Stimulated activated CD8-positive, alpha-beta memory T cell treated with anti-CD3 and anti-CD28 coated beads, Interleukin-15, amount 100 ng/mL, for 4 hours (primary cell): ENCODE measurements at places on chromosomes 3 and 15.

DNA sequence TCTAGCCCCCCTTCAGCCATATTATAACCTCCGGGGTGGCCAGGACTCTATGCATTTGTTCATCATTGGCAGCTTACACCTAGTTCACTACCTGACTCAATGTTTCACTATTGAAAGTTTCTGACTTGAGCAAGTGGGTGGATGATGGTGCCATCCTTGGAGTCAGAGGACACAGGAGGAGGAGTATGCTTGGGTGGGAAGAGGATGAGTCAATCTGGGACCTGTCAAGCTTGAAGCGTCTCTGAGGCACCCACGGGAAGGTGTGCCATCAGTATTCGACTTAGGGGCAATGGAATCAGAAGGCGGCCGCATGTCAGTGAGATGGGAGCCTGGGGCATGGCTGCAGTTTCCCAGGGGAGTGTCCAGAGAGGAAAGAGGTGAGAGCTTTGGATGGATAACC lies 133.3 kb downstream of the EPHB1 start:
- no peak for DNase-seq

GRCh38 chr15:65551183-65551582 lies 20.9 kb downstream of the HACD3 start:
- no peak for DNase-seq

GRCh38 chr3:44509393-44509921 lies 32.0 kb upstream of the ZNF445 start:
- no peak for DNase-seq

DNA sequence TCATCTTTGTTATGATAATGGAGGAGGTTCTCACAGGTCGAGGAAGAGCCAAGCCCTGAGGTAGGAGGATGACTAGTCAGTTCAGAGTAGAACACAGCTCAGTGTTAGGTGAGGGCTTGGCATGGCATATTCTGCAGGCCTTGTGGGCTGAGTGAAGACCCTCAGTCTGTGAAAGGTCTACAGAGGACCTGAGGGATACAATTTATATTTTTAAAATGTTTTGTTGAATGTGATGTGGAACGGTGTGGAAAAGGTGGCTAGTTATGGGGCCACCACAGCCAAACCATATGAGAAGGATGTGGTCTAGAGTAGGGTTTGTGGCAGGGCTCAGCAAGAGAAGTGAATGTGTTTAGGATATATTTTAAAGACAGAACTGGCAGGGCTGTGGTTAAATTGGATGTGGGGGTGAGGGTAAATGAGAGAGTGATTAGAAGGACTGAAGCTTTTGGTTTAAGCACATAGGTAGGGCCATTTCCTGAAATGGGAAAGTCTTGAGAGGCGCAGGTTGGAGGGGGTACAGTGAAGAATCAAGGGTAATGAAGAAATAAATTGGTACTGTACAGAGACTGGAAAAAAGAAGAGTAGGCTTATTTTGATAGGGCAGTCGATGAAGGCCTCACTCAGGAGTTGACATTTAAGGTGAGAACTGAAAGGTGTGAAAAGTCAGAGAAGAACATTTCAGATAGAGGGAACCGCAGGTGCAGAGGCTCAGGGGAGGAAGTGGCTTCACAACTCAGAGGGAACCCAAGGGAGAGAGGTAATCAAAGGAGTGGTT lies 60.5 kb downstream of the SPTSSB start:
- DNase-seq = no peak

DNA sequence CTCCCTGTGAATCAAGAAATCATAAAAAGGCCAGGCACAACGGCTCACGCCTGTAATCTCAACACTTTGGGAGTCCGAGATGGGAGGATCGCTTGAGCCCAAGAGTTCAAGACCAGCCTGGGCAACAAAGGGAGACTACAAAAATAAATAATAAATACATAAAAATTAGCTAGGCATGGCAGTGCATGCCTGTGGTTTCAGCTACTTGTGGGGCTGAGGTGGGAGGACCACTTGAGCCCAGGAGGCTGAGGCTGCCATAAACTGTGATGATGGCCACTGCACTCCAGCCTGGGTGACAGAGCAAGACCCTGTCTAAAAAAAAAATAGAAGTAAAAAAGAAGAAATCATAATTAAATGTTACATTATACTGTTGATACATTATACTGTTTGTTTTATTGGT lies 28.0 kb upstream of the DCUN1D1 start:
- no peak for DNase-seq

- DNase-seq = no peak
Measured at GRCh38 chr3:156702367-156702766, 28.0 kb downstream of the TIPARP start.

- no peak for DNase-seq
Measured at GRCh38 chr3:52256159-52256558, 10.6 kb downstream of the PPM1M start.

- no peak for DNase-seq
Measured at GRCh38 chr15:75229191-75230015, 27.7 kb downstream of the C15orf39 start.

DNA sequence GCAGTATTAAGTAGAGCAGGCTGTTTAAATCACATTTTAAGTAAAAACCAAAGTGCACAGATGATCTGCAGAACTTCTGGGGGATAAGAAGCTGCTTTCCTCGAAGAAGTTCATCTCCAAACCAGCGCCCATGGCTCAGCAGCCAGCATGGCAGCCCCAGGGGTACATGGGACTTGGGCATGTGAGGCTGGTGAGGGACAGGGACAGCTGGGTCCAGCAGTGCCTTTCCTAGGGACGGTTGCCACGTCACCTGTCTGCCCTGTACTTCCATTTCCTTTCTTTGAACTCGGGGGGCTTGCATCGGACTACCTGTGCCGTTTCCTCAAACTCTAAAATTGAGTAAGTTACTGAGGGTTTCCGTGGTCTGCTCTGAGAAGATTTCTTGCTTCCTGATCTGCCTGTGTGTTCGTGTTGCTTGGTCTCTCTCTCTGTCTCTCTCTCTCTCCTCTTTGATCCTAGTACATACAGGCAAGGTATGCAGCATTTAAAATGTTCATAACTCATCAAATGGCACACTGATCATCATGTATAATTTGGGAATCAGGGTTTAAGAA lies 67.6 kb downstream of the IGF1R start:
- DNase-seq = no peak

DNA sequence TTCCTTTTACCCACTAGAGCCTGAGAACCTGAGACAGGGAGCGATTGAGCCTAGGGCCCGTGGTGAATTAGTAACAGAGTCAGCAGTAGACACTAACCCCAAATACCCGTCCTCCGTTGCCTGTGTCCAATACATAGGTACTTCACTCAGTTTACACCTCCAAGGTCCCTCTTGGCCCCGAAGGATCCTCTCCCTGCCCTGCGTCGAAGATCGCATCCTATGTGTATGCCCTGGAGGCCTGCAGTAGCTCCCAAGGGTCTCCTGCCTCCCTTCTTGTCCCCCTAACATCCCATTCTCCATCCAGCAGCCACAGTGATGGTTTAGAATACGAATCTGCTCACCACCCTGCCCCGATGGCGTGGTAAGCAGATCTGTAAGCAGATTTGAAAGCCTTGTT lies 67.0 kb downstream of the ISG20 start:
- no peak for DNase-seq

DNA sequence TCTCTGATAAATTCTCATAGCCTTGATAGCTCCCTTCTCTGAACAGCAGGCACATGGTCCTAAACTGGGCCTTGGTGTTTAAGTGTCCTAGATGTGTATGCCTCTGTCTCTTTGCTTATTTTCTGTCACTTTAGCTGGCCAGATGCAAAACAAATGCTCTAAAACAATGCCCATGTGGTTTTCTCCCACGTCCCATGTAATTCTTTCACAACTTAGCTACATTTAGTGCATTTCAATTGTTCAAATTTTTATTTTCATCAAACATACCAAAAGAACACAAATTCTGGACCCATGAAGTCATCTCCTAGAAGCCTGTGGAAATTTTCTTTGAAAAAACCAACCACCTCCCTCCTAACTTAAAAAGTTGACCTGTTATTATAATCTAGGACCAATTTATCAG lies 491.3 kb upstream of the AGTR1 start:
- no peak for DNase-seq

DNA sequence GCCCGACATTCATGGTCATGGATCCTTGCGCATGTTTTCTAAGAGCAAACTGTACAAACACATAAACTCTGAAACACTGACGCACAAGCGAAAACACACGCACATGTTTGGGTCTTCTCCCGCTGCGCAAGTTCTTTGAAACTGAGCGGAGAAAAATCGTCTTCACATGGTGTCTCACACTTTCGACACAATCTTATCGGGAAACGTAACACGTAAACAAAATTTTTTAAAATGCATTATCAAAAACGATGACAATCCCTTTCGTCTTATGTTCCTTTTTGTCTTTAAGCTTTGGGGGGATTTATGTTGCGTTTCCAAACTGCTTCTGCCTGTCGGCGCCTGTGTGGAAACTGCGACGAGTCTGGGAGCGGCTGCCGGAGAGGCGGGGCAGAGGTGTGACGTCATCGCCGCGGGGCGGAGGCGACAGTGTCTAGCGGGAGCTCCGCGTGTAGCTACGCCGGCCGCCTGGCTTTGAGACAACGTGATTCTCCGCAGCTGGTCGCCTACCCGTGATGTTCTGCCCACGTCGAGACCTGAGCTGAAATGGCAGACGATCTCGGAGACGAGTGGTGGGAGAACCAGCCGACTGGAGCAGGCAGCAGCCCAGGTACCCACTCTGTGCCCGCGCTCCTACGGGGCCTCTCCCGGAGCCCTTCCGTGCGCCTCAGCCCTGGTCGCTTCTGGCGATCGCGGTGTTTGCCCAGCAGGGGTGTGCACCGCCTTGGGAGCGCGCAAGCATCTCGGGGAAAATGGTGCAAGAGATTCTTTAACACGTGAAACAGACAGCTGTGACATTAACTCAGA lies at the start of gene CMSS1:
TSS of gene CMSS1 (plus strand) at position 426 of the 804 bp plus-strand sequence.
- DNase-seq = peak; percentile 90
